ENCODE measurements at places on chromosomes 11 and 22. TPM values are rescaled to one million over a fixed set of nuclear protein-coding genes. Genes with fewer than 3 reads are reported as not detected.
A peak's percentile ranks its signal among the peaks of the same experiment; 100 is the strongest.

DNA sequence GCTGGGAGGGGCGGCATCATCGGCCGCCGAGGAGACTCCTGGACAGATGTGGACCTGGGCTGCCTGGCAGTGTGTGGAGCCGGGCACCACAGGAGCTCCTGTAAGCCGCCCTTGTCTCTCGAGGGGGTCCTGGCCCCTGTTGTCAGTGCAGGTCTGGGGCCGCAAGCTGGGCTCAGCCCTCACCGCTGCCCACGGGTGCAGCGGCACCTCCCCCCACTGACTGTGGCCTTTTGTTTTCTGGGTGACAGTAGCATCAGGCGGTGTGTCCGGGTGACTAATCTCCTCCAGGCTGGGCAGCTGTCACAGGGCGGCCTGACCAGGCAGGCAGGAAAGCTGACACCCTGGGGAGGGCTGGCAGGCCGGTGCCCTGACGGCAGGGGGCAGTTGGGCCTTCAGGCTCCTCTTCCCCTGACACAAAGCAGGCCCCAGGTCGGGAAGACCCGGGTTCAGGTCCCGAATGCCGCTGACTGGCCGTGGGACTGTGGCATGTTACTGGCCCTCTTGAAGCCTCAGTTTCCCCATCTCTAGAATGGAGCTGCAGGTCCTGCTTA is 16.3 kb downstream of the DGKZ start:
- peak; percentile 79 for DNase-seq

DNA sequence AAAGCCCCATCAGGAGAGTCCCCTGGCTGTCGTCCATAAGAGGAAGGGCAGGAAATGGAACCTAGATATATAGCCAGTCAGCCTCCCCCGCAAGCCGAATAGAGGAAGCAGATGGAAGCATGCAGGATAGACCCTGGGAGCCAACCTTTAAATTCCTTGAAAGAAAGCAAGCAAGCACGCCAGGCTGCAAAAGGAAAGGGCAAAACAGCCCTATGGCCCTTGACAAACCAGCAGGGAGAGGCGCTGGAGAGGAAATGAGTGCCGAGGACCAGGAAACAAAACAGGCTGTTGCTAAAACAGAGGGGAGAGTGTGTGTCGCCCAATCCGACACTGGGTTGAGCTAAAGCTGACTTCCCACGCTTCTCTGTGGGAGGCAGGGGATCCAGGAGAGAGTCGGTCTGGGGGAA is 203.5 kb upstream of the MTNR1B start:
- peak; percentile 41 for DNase-seq

DNA sequence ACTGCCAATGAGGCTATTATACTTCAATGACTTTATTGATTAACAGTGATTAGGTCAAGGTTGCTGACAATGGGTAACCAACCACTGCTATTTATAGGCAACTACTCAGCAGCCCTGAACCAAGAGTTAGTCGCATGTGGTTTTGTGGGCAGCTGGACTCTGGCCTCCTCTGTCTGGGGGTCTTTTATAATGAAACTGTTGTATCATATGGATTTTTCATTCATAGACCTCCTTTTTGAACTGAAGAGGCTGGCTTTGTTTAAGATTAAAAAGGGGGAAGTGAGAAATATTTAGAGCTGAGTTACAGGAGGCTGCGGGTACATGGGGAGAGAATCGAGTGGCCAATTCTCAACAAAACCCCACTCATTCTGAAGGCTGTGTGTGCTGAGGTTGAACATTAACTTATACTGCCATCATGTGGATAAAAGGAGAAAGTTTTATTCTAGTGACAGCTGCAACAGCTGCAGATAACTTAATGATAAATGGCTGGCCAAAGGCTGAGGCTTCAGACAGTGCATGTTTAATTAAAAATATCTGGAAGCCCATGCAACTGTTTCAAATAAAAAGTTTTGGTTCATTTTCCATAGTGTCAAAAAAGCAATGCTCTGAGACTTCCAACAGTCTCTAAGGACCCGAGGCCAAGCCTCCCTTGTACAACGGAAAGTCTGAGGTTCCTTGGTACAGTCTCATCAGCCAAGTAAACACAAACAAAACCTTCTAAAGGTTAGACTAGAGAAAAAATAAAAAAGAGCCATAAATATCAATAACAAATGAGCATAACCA is 682.6 kb downstream of the KCNA4 start:
- no peak for DNase-seq

The TRIM48 gene
- not detected for total RNA-seq
